ENCODE measurements at places on chromosomes 12 and 14.

DNA sequence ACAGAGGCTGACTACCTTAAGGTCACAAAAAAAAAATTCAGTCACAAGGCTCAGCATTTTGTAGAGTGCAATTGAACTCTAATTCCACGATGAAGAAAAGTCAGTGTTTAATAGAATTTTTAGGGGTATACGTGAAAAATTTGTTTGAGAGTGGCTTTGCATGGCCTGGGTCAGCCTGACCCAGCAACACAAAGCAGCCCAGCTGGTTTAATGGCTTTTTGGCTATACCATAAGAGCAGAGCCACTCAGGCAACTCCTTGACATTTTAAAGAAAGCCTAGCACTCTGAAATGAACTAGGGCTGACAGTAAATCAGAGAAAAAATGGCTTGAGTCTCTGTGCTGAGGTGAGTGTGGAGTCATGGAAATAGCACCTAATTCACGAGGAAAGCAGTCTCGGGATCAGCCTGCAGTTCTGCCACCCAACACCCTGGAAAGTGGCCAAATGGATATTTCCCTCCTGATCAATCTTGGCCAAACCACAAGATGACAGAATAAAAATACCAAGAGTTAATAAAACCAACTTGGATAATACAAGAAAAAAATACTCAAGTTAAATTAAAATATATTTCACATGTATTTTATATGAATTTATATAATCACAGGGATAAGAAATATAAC lies 59.5 kb downstream of the GALNT4 start:
- DNase-seq: no peak

DNA sequence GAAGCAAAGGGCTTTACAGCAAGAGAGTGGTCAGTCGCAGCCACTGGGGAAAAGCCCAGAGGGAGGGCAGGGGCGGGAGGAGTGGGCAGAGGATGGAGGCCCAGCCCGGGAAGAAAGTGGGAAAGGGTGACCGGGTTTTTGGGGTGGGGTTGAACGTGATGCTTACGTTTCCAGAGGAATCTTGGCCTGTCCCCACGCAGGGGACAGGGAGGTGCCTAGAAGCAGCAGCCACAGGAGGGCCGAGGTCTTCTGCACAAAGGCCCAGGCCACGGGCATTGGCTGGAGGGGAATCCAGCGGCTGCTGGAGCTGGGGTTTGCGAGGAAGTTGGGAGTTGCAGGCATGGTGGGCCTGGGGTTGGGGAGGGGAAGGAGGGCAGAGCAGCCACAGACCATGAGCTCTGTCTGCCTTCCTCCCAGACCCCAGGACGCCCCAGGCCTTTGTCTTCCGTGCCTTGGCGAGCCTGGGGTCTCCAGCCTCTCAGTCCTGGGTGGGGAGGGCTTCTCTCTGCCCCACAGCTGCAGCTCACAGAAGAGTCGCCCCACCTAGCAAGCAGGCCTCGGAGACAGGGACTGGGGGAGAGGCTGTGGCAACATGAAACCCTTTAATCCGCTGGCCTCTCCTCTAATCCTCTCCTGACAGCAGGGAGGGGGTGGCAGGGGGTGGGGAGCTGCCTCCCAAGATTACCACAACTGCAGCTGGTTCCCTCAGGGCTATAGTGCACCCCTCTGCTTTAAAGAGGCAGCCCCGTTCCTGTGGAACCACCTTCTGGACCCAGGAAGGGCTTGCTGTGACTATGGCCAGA lies at the start of gene CACNA2D4:
Gene CACNA2D4 (minus strand): TSS at position 572 of the 803 bp plus-strand sequence. CDS start 179 bp downstream, at position 393.
- peak; percentile 76 for DNase-seq

- DNase-seq: no peak
Measured at GRCh38 chr12:58138424-58138823, 197.1 kb downstream of the ATP23 start.

GRCh38 chr12:131356485-131357184 lies 354.3 kb upstream of the SFSWAP start:
- DNase-seq: no peak

- no peak for DNase-seq
Measured at GRCh38 chr14:72753879-72754400, 140.0 kb downstream of the DPF3 start.

DNA sequence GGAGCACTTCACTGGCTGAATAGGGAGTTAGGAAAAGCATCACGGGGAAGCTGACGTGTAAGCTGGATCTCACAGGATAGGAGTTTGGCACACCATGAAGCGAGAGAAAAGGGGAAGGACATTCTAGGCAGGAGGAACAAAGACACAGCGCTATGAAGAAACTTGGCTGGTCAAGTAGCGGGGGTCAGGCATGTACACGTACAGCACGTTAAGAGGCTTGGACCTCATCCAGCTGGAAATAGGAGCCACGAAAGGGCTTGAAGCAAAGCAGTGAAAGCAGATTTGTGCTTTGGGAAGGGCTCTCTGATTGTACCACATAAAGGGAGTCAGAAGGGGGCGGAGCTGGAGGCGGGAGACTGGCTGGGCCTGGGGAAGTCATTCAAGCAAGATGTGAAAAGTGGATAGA lies 19.6 kb upstream of the GALNT8 start:
- peak; percentile 6 for DNase-seq

- DNase-seq: no peak
Measured at GRCh38 chr14:88507208-88507607, 47.6 kb downstream of the PTPN21 start.

DNA sequence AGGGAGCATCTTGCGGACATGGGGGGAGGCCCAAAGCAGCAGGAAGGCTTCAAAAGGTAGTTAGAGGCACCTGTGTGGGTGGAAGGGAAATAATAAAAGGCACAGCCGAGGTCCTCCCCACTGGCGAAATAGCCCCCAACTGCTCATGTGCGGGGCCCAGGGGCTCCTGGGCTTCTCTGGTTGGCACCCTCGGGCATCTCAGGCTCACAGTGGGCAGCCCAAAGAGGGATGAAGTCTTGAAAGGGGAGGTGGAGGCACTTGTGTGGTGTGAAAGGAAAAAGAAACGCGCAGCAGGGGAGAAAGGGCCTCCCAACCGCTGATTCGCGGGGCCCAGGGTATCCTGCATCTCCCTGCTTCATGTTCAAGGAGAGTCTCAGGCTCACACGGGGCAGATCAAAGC lies 579.4 kb downstream of the ALG10 start:
- no peak for DNase-seq

DNA sequence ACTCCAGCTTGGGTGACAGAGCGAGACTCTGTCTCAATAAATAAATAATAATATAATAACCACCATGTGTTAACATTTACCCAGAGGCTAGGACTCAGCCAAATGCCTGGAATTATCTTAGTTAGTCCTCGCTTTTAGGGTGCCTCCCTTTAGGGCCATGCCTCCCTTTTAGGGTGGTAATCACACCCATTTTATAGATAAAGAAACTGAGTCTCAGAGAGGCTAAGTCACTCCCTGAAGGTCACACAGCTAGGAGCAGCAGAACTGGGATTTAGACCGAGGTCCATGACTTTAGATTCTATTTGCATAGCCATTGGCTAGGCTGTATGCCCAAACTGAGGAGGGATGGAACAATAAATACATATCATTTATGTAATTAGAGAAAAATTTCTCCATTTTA lies 11.4 kb downstream of the TESC start:
- no peak for DNase-seq

DNA sequence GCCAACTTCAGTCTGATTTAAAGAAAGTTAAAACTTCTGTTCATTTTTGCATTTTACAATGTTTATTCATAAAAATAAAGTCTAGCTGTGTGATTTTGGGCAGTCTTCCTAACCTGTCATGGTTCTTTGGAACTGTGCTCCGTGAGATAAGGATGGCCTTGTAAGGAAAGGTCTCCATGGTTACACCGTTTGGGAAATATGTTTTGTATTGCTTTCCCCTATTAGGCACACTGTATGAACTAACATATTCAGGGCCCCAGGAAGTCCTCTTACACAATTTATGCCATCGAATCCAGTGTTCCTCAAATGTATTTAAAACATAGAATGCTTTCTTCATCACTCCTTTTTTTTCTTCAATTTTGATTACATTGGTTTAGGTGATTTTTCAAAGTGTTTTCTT lies 54.5 kb downstream of the APAF1 start:
- DNase-seq: no peak

GRCh38 chr12:8687846-8688601 lies 9.8 kb upstream of the RIMKLB start:
- DNase-seq: peak; percentile 69

- DNase-seq: no peak
Measured at GRCh38 chr14:81398196-81398891, 1.8 kb downstream of the STON2 start.

DNA sequence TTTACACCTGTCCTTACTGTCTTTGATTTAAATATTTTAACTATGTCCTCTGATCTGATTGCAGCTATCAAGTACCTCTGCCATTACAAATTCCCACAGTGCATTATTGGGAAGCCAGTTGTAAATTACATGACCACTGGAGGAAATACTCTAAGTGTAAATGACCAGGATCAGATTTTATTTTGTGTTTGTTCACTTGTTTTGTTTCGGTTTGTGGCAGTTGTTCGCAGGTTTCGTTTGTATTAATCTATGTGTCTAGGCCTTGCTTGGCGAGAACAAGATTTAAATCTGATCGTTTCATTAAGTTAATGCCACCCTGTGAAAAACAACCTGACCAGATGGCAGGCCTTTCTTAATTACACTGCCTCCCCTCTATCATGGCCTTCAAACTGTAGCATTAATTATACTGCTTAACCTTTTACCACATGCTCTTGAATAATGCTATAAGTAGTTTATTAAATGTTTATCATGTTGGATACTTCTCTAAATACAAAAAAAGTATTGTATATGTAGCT lies 990.1 kb downstream of the TMTC2 start:
- DNase-seq: no peak

GRCh38 chr12:103102225-103102744 lies 144.8 kb downstream of the ASCL1 start:
- no peak for DNase-seq

DNA sequence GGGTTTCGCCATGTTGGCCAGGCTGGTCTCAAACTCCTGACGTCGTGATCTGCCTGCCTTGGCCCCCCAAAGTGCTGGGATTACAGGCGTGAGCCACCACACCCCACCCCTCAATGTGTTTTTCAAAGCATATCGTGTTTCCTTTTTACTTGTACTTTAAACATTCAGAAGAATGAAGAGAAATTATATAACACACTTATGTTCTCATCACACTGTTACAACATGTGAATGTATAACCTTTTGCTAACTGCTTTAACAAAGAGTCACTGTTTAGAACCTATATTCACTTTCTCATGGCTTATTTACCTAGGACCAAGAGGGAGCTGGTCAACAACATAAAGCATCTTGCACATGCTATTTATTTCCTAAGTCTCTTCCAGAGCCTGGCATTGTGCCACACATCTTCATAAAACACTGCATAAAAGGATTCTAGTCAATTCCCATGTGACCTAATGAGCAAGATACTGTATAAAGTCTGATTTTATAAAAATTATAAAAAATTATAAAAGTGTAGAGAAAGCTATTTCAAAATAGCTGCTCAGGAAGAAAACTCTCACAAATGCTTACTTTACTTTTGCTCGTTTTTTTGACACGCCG lies 16.0 kb upstream of the ACTR6 start:
- DNase-seq: no peak

DNA sequence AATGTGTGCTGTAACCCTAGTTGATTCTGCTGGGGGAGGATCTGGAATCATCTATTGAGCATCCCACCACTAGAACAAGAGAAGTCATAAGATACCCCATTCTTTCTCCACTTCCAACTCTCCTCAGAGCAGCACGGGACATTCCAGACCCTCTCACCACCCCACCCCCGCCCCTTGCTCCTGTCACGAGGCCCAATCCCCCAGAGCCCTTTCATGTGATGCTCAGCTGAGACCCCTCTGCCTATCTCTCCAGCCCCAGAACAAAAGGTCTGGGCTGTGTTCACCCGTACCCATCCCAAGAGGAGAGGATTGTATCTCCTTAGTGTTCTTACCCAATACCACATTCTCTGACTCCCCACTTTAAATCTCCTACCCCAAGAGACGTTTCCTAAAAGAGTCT lies 602 bp downstream of the PMEL start:
- no peak for DNase-seq

DNA sequence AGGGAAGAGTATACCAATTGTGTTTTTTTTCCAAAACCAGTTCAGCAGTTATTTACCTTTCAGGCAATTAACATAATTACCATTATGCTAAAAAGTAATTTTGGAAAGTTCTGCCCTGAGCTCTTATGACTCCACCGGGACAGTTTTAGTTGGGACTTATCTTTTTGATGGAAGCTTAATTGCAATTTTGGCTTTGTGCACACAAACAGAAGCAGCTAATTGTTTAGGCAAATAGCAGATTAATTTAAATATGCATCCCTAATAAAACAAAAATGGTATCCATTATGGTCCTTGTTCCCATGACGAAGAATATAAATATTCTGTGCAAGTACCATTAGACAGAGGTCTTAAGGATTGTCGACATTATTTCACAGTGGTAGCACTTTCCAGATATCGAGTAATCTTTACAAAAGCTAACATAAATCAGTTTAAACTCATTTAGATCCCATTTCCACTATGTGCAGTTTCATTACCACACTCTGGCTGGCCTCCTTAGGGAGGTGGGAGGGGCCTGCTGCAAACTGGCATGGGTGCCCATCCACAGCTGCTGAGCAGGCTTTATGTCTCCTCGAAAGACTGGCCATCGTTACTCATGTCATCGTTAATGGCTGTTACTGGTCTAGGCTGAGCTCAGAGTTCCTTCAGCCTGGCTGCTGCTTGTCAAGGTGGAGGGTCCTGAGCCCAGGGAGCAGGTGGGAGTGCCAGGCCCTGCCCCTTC lies 68.2 kb downstream of the FBXW8 start:
- DNase-seq: no peak

DNA sequence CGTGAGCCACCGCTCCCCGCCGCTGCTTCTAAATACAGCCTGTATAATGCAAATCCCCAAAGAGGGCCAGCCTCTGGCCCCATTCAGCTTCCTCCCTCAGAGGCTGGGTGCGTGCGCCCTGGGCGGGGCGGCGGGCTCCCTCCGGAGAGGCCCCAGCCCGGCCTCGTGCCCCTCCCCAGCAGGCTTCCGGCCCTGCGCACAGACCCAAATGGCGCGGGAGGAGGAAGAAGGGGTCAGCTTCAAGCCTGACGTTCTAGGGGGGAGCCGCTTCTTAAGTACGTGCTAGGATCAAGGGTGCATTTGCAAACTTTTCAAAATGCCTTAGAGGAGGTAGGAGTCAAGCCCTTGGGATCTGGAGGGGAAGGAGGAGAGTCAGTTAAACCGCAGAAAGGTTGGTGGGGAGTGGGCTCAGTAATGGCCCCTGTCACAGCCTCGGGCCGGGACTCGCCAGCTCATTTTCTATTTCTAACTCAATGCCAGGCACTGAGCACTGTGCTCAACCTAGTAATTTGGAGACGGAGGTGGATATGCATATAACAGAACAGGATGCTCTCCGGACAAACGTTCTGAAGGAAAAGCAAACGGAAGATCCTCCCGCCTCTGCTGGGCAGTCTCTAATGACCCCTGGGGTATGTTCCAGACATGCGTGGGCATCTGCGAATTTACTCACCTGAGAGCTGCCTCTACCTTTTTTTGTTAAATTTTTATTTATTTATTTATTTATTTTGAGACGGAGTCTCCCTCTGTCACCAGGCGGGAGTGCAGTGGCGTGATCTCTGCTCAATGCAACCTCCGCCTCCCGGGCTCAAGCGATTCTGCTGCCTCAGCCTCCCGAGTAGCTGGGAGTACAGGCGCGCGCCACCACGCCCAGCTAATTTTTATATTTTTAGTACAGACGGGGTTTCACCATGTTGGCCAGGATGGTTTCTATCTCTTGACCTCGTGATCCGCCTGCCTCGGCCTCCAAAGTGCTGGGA lies 32.3 kb downstream of the NINJ2 start:
- no peak for DNase-seq

GRCh38 chr12:27221625-27222387 lies 22.3 kb upstream of the STK38L start:
- no peak for DNase-seq
